ENCODE measurements at places on chromosomes 7 and 10.

GRCh38 chr10:112588225-112588990, 141.4 kb downstream of the VTI1A start:
- no peak for DNase-seq

DNA sequence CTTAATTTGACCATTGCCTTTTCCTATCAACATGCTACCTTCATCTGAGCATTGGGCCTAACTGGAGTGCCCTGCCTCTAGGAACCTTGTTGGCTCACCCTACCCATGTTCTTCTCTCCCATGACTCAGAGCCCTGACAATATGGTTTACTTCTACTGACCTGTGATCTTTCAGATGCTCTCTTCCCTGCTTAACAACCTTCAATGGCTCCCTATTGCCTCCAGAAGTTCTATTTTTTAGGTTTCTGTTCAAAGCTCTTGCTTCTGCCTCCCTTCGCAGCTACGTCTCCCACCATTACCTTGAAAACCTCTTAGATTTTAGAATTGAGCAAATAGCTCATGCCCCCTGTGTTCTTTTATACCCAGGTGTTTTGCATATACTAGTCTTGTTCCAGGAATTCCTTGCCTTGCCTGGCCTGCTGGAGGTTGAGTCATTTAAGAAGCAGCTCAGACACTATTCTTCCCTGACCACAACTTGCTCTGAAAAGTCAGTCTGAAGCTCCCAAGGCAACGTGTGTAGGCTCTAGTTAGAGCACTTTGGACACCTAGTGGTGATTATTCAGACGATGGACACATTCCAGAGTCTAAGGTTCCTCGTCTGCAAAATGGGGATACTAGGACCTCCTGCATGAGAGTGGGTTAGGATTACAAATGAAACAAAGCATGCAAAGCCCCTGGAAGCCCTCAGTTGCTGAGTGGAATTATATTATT, 64.4 kb upstream of the EMX2 start:
- DNase-seq = no peak

GRCh38 chr7:78924581-78924980, 528.9 kb downstream of the MAGI2 start:
- no peak for DNase-seq

GRCh38 chr10:72026278-72027111, 61.9 kb downstream of the SPOCK2 start:
- DNase-seq = no peak

GRCh38 chr10:49056356-49056755, 59.0 kb downstream of the VSTM4 start:
- no peak for DNase-seq

- DNase-seq = no peak
These were observed 278.3 kb downstream of the HGF start for GRCh38 chr7:81491573-81491972.

DNA sequence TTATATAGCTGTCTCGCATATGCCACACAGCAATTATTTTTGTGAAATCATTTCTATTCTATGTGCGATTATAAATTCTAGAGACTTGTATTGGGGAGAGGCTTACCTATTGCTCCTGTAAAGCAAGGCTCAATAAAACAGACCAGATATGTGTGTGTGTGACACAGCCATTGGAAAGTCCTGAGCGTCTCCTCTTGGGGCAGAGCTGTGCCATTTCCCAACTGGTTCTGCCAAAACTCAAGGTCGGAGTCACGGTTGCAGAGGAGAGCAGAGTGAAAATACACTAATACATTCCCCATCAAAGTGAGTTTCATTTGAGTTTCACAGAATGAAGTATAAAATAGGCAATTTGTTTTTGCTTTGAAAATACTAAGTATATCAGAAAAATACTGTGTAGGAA, 567.4 kb upstream of the FZD8 start:
- DNase-seq = no peak

- DNase-seq = no peak
These were observed 87.3 kb upstream of the NAMPT start for GRCh38 chr7:106372126-106372525.

- DNase-seq = no peak
These were observed 52.9 kb downstream of the AUTS2 start for GRCh38 chr7:69651101-69651590.

DNA sequence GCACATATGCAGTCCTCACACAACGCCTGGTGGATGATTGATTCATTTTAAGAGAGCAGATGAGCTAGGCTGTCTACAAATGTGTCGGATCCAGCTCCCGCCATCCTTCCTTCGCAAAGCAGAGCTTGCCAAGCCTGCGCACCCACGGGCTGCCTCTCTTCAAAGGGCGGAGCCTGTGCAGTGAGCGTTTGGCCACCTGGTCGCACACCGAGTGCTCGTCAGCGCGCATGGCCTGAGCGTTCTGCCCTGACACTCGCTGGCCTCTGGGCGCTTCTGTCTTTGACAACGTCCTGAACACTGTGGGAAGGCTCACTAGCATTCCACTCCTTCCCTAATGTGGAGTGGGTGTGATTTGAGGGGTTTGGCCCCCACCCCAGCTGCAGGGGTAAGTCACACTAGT, 47.1 kb upstream of the TMEM72 start:
- no peak for DNase-seq

- DNase-seq = no peak
These were observed 53.5 kb downstream of the PODXL start for GRCh38 chr7:131502810-131503508.

GRCh38 chr7:134723892-134724291, 55.5 kb upstream of the CALD1 start:
- DNase-seq = no peak

DNA sequence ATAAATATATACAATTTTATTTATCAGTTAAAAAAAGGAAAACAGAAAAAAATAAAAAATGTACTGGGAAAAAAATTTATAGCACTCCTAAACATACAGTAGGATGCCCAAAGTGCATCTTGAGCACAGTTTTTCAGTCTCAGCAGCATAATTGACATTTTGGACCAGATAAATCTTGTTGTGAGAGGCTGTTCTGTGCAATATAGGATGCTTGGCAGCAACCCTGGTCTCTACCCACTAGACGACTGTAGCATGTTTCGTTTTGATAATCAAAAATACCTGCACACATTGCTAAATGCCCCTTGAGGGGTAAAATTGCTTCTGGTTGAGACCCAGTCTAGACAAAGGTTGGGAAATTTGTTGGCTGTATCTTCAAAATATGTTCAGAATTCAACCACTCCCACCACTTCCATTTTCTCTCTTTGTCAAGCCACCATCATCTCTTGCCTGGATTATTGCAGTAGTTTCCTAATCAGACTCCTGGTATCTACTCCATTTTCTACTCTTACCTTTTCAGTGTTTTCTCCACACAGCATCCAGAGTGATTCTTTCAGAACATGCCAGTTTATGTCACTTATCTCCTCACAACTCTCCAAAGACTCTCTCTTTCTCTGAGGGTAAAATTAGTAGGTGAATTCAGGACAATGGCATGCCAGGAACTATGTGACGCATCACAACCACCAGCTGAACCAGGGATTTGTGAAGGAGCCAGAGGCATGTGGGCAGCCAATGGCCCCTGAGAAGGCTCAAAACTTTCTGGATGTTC, 91.4 kb downstream of the GPR85 start:
- no peak for DNase-seq

- DNase-seq = no peak
These were observed at the start of gene CREB5 for GRCh38 chr7:28411876-28412662. Gene CREB5, plus strand, starts transcription at chr7:28412518. Its CDS starts 397 bp downstream, at chr7:28412915.

GRCh38 chr7:69256634-69257081, 341.6 kb upstream of the AUTS2 start:
- DNase-seq = no peak

- DNase-seq = no peak
These were observed 119.5 kb downstream of the BICC1 start for GRCh38 chr10:58632216-58632615.

DNA sequence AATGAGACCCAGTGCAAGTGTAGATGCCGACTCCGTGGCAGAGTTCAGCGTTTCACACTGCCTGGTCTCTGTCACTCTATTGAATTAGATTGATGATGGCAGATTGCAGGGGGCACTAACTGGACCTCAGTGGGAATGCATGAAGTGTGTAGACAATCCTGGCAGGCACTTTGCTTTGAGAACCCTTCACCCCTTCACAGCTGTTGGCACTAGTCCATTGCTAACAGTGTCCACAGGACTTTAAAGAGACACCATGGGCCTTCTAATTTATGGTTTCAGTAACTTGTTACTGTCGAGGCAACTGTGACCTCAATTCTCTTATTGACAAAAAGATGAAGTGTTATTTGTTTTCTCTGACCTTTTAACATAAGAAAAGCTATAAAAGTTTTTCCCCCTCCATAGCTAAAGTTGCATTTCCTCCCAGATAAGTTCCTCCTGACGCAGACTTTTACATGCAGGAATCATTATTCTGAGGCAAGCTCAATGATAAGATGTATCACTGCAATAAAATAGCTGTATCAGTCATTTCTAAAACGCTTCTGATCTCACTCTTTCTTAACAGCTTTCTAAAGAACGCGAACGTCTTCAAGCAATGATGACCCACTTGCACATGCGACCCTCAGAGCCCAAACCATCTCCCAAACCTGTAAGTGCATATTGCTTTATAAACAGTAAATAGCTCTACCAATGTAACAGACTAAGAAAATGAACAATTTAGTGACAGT, 238.9 kb downstream of the FOXP2 start:
- DNase-seq = no peak

GRCh38 chr10:619710-620109, 69.8 kb downstream of the DIP2C start:
- DNase-seq = no peak

DNA sequence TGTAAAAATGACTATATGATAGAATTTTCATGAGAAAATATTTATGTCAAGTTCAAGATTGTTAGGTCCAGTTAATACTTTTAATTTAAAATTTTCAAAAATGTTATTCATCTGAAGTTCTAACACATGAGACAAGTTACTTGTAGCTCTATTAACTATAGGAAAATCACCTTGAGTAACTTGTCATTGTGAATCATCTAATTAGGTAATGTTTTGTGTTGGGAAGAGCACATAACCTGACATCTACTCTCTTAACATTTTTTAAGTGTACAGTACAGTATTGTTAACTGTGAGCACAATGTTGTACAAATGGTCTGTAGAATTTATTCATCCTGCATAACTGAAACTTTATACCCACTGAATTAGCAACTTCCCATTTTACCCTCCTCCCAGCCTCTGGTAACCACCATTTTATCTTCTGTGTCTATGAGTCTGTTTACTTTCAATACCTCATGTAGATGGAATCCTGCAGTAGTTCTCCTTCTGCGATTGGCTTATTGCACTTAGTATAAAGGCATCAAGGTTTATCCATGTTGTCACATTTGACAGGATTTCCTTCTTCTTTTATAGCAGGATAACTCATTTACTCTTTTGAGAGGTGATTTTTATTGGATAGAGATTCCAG, 54.6 kb downstream of the ARL4A start:
- DNase-seq = no peak

DNA sequence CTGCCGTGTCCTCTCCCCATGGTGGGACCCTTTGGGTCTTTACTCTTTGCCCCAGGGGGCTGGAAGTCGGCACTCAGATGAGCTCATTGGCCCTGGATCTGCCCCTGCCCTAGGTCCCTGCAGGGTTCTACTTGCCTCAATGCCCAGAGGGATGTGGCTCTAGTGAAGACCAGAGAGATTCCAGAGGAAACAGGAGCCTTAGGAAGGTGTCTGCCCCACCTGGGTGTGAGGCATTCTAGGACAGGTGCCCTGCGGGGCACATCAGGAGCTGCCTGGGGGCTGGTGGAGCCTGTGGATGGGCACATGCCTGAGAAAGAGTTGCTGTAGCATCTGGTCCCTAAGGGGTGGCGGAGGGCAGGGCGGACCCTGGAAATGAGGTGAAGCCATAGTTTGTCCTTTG, 128.6 kb downstream of the ADCY1 start:
- no peak for DNase-seq

GRCh38 chr7:43533801-43534479, 49.0 kb upstream of the STK17A start:
- DNase-seq = no peak

- DNase-seq = no peak
These were observed 12.6 kb upstream of the YWHAG start for GRCh38 chr7:76371396-76371795.

- DNase-seq = no peak
These were observed 108.1 kb upstream of the CARD11 start for GRCh38 chr7:3151784-3152183.

DNA sequence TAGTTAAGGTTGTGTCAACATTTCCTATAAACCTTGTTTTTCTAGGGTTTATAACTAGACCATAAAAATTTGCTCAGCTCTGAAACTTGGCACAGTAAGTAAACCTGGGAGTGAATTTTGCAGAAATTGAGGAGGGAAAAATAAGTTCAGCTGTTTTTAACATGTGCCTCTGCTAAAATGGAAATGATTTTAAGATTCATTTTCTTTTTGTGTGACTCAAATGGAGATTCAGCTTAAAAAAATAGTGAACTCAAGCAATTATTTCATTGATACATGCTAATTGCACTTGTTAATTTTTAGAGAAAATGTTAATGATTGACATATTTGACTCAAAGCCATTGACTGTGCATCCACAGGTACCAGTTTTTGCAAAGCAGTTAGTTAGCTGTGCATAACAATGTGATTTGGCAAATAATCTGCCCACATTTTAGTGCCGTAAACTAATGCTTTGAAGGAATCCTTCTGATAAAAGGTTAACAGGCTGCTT, 68.5 kb upstream of the ZNF438 start:
- no peak for DNase-seq

GRCh38 chr7:70785427-70785826, 346.5 kb upstream of the GALNT17 start:
- no peak for DNase-seq

DNA sequence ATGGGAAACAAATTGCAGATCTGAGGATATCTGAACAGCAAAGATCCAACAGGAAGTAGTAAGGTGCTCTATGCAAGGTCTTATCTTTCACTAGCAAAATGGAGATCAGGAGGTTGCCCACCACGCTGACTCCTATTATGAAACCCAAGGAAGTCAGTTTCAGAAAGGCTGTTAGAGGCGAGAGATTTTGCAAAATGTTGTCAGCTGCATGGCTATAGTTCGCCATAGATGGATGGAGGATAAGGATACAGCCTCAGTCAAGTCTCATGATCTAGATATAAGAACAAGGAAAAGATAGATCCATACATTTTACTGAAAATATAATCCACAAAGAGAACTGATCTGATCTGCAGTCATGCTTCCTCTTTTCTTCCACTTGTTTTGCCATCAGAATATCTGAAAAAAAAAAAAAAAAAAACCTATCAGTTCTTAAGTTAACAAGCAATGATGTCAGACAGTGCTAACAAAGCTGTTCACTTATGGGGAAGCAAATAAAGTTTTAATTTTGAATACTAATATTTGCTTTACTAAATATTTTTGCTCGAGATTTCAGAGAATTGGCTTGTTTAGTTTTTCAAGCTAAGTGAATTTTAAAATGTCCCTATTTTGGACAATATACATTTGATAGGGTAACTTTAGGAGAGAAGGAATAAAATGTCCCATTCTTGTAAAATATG, 2.0 kb downstream of the GPR85 start:
- no peak for DNase-seq

GRCh38 chr10:8035641-8036470, 18.6 kb upstream of the GATA3 start:
- DNase-seq = no peak
